ENCODE measurements at places on chromosomes 1 and 21. TPM values are rescaled to one million over a fixed set of nuclear protein-coding genes. Genes with fewer than 3 reads are reported as not detected.

CHRM3 gene
- total RNA-seq: 0.02 TPM

ANKRD65 gene
- 0.05 TPM for total RNA-seq

SSR2 gene
- total RNA-seq: 274 TPM

GJA9 gene
- total RNA-seq: 0.05 TPM

PODN gene
- total RNA-seq: not detected

TBX15 gene
- total RNA-seq: 0.07 TPM

XPR1 gene
- 29.5 TPM for total RNA-seq

NTPCR gene
- total RNA-seq: 85.0 TPM

OLIG2 gene
- not detected for total RNA-seq

PKLR gene
- total RNA-seq: not detected

RHEX gene
- total RNA-seq: not detected

CFHR2 gene
- not detected for total RNA-seq

LEFTY2 gene
- not detected for total RNA-seq

ANXA9 gene
- 1.2 TPM for total RNA-seq

CASZ1 gene
- total RNA-seq: 2.3 TPM

CHD1L gene
- 33.8 TPM for total RNA-seq

MPZ gene
- total RNA-seq: 0.26 TPM

TMOD4 gene
- total RNA-seq: not detected

MIXL1 gene
- total RNA-seq: not detected

PYHIN1 gene
- total RNA-seq: not detected

C1orf198 gene
- 21.1 TPM for total RNA-seq

PCP4 gene
- not detected for total RNA-seq

EVA1C gene
- total RNA-seq: 53.6 TPM

MAGI3 gene
- total RNA-seq: 4.4 TPM

TENT5C gene
- 0.14 TPM for total RNA-seq

GSTM1 gene
- total RNA-seq: not detected

PDZK1 gene
- total RNA-seq: 1.1 TPM

TNFAIP8L2 gene
- total RNA-seq: not detected

ATAD3C gene
- not detected for total RNA-seq

KRTAP12-2 gene
- not detected for total RNA-seq

PLEKHA6 gene
- 41.4 TPM for total RNA-seq

CGN gene
- total RNA-seq: 2.5 TPM

CNKSR1 gene
- 0.35 TPM for total RNA-seq

HSPB7 gene
- 0.05 TPM for total RNA-seq

LY9 gene
- total RNA-seq: 0.12 TPM

CLCA2 gene
- total RNA-seq: not detected

OLFML2B gene
- 0.33 TPM for total RNA-seq

TESK2 gene
- total RNA-seq: 0.29 TPM

RBP7 gene
- total RNA-seq: 5.8 TPM

RHCE gene
- not detected for total RNA-seq

TSPEAR gene
- total RNA-seq: not detected

AZIN2 gene
- total RNA-seq: 0.67 TPM

ADORA1 gene
- total RNA-seq: 0.55 TPM

AIRE gene
- not detected for total RNA-seq

MAN1C1 gene
- 0.93 TPM for total RNA-seq

RSPO1 gene
- 0.12 TPM for total RNA-seq

OR2T35 gene
- not detected for total RNA-seq

CELA3A gene
- not detected for total RNA-seq
